ENCODE measurements at places on chromosomes 1 and 21.

- DNase-seq, result no peak
Observed at GRCh38 chr1:231796141-231796540, 169.6 kb downstream of the DISC1 start.

DNA sequence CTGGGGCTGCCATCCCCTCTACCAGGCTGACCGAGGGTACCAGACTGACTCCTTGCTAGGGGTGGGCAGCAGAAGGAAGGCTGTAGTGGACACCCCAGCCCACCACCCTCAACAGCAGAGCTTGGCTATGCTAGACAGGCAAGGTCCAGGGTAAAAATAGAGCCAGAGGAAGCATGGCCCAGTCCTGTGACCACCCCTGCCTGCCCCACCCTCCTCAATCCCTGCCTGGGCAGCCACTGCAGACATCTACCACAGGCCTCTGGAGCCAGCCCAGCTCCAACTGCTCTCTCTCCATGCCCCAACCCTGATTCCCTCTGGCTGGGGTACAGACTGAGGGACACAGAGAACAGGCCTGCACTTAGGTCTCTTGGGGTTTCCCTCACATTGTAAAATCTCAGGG lies 1.7 kb downstream of the S100A1 start:
- DNase-seq, result no peak

DNA sequence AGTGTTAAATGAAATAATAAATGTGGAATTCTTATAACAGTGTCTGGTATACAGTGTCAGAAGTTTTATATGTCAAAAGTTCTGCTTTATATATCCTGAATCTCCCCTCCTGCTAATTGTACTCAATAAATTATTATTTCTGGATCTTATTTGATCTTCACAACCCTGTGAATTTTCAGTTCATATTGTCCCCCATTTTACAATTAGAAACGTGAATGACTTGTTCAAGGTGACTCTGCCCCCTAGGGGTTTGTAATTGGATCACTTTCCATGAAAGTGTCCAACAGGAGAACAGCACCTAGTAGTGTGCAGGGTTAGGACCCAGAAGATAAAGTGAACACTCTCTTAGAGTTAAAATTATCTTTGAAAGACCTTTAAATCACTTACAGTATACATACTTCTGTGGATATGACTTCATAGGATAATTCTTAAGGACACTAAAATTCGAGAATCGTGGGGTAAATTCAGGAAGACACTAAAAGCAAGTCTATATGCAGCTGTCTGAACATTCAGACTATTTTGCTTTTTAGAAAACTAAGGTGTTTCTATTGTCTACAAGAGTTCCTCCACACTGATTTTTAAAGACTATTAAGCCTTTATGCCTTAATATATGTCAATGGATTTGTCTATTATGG lies 4.5 kb upstream of the DDR2 start:
- no peak for DNase-seq

- DNase-seq, result no peak
Observed at GRCh38 chr1:20095564-20096434, 23.5 kb downstream of the PLA2G2D start.

GRCh38 chr21:43211760-43212115 lies 42.9 kb downstream of the CRYAA start:
- no peak for DNase-seq

DNA sequence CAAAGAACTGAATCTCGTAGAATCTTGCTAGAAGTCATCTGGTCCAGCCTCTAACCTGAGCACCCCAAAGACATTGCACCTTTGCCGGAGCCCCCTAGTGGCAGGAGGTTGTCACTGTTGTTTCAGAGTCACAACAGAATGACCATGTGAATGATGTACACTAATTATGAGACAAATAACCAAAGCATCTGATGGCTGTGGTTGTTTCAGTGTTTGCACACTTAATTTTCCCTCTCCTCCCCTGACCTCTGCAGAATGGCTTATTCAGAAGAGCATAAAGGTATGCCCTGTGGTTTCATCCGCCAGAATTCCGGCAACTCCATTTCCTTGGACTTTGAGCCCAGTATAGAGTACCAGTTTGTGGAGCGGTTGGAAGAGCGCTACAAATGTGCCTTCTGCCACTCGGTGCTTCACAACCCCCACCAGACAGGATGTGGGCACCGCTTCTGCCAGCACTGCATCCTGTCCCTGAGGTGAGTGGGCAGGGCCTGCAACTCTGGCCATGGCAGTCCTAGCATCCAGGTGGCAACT lies 26.4 kb downstream of the TRAF5 start:
- DNase-seq, result peak; percentile 47

DNA sequence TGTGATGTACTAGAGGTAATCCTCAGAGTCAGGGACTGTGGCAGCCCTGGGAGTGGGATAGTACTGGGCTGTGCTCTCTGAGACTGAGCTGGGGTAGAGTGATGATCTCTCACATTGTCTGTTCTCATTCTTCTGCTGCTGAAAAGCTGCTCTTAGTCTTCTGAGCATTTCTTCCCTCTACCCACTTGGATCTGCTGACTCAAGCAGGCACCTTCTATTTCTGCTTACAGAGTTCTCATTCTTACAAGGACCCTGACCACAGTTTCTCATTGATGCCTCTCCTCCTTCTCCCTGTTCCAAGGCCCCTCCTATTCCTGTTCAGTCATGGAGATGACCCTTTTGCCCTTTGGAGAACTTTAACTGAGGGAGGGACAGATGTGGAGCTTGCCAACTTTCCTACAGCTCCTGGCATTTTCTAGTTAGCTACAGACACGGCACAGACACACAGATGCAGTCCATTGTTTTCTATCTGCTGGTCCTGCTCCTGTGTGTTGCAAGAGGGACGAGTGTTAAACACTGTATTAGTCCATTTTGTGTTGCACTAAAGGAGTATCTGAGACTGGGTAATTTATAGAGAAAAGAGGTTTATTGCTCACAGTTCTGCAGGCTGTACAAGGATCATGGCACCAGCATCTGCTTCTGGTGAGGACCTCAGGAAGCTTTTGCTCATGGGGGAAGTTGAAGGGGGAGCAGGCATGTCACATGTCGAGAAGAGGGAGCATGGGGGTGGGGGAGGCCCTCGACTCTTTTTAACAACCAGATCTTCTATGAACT lies 12.3 kb downstream of the MAPKAPK2 start:
- DNase-seq, result no peak

DNA sequence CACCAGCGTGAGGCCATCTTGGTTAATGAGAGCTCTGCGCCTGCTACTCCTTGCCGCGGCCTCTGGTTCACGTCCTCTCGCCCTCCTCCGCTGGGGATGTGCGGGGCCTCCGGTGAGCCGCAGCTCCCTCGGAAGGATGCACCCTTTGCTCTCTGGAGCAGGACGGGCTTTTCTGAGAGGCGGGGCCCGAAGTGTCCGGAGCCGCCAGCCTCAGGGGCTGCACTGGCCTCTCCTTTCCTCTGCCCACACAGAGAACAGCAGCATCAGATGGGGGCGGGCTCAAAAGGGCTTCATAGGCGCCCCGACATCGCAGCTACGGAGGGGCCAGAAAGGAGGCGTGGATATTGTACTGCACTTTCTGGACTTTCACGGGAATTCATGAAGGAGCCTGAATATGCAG lies 284.7 kb downstream of the CAMTA1 start:
- DNase-seq, result no peak

GRCh38 chr21:43573921-43574320 lies 85.4 kb downstream of the HSF2BP start:
- DNase-seq, result no peak

- no peak for DNase-seq
Observed at GRCh38 chr1:177209357-177209756, 38.6 kb downstream of the BRINP2 start.

DNA sequence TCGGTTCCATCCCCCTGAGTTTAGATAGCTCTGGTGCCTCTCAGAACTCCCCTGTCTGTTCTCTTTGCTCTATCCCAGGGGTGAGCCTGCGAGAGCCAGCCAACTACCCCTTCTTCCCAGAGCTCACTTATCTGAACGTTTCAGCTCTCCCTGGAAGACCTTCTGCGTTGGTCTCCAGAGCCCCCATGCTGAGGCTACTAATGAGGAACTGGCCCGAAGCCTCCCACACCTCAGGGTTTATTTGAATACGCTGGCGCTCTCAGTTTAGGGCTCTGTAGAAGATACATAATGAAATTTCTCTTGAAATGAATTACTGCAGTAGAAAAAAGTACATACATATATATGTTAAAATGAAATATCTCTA lies 43.5 kb downstream of the TCEANC2 start:
- no peak for DNase-seq

- DNase-seq, result no peak
Observed at GRCh38 chr1:156594190-156594589, 2.6 kb downstream of the NAXE start.

GRCh38 chr1:40808444-40808843 lies 24.9 kb downstream of the KCNQ4 start:
- DNase-seq, result no peak

GRCh38 chr1:90068611-90069280 lies 73.8 kb downstream of the ZNF326 start:
- DNase-seq, result no peak

DNA sequence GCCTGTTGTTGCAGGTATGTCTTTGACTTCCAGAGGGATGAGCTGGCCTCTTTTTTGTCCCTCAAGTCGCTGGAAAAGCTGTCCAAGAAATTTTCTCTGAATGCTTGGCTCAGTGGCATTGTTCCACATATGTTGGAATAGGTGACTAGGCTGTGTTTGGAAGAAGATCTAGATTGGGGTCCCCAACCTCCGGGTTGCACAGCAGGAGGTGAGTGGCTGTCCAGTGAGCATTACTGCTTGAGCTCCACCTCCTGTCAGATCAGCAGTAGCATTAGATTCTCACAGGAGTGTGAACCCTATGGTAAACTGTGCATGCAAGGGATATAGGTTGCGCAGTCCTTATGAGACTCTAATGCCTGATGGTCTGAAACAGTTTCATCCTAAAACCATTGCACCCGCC lies 18.1 kb downstream of the BACH1 start:
- no peak for DNase-seq

GRCh38 chr1:229130028-229130668 lies 140.8 kb upstream of the RAB4A start:
- DNase-seq, result no peak

DNA sequence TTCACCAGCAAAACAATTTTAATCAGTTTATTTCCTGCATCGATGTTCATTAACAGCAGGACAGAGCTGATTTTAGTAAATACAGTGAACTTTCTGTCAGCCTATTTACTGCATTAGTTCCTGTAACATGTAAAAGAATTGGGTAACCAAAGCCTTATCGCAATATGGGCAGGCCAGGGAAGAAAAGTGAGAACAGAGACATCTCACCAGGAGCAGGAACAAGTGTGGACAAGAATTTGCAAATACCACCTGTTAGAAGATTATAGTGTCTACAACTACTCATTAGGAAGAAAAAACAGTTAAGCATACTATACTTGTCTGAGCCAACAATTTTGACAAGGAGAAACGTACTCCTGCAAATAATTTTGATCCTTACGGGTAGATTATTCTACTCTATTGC lies 1293.9 kb downstream of the PLA2G4A start:
- no peak for DNase-seq

- no peak for DNase-seq
Observed at GRCh38 chr1:180925471-180926051, 12.9 kb downstream of the KIAA1614 start.

DNA sequence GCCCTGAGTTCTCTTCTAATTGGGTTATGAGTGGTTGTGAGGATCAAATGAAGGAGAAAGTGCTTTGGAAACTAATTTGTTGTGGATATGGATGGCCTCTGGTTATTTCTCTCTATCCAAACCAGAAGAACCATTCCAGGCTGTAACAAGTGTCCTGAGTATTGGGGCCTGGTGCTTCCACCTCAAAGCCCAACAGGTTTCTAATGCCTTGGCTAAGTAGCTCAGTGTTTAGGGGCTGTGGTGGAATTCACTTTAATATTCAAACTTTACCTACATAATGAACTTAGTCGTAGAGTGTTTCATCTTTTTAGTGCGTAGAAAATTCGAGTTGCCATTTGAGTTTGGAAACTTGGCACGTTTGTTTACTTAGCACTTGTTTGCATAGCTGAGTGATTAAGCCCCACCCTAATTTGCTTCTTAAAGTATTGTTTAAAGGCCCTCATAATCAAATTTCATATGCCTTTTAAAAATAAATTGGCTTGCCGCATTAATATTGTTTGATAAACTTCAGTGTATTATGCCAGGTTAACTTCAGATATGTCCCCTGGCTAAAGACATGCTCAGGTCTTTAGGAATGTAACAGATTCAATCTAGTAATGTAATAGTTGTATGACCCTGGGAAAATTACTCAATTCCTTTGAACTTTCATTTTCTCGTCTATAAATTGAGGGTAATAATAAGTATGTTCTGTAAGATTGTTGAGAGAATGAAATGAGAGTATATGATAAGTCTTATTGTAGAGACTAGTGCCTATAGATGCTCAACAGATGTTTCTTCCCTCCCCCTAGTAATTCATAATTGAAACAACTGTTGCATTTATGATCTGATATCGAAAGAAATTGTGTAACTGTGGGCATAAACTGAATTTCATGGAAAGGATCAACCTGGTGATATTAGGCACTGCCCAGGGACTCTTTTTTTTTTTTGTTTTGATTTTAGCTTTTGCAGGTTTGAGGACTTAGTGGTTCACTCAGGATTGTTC lies 1.6 kb downstream of the AGO4 start:
- no peak for DNase-seq

DNA sequence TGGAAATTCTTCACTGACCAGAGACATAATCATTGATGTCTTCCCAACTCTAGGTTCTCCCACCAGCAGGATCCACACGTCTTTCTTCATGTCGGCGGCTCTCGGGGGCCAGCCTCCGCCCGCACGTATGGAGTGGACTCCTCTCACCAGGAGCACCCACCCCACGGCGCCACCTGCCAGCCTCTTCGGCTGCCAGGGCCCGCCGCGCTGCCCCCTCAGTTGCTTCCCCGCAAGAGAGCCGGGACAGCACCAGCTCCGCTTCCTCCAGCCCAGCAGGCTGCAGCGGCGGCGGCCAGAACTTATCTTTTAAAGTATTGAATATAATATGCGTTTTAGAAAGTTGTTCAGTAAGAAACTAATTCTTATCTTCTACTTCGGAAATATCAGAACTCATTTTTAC lies 273.5 kb downstream of the LIPI start:
- no peak for DNase-seq

DNA sequence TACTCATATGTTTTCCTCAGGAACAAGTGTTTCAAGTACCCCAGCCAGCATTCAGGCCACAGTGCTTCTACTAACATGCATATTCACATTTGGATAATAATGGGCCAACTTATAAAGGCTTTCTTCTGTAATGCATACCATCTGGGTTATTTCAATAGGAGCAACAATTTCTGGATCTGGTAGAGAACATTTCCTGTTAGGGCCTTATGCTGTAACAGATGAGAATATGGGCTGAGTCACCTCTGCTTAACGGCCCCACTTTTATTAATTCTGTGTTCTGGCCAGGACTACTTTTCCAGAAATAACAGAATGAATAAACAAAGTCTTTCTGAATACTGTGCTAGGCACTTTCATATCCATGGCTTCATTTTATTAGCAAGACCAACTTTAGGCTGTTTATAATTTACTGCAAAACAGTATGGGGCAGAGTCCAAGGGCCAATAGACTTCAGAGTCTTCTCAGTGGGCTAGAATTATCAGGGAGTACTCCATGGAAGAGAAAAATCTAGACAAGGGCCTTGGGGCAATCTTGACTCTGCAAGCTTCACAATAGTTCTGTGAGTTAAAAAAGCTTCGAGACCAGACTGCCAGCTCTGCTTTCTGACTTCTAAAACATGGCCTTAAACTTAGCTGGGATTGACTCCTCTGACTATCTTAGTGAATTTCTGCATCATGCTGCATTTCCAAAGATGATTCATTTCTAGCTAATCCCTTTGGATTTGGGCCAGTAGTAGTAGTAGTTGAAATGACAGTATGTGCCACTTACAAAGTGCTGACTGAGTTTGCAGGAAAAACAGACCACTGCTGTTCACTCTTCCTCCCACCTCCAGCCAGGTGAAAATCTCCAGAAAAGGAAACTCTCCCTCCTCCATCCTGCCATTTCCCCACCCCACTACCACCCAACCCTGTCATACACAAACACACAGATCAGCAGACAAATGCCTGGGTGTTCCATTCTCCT lies 8.2 kb upstream of the SSX2IP start:
- no peak for DNase-seq

Data from stimulated activated CD8-positive, alpha-beta memory T cell treated with anti-CD3 and anti-CD28 coated beads, Interleukin-7, amount 100 ng/mL, for 48 hours (primary cell).